ENCODE measurements at places on chromosomes 2 and 18.
A peak's percentile ranks its signal among the peaks of the same experiment; 100 is the strongest.

DNA sequence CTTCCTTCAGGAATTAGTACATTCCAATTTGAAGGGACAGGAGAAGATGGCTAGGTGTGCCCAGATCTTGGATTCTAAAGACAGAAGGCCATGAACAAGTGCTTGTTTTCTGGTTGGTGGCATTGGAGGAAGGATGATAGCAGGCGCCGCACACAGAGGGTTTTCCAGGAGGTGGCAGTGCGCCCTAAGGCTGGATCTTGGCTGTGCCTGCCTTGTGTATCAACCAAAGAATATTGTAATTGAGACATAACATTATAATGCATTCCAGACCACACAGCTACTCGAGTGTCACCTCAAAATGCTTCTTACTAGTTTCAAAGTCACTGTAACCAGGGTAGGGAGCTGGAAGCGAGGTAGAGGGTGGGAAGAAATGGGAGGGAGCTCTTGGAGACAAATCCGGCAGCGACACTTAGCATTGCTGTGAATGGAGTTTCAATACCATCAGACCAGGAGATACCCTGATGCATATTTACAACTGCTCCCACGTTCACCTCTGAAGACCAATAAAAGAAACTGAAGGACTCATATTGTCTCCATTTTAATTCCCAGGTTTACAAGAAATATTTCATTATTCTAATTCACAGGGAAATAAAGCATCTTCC, 42.5 kb downstream of the CPO start:
- peak; percentile 48 for DNase-seq

GRCh38 chr2:156437931-156438410, 1.8 kb downstream of the GPD2 start:
- DNase-seq: no peak

GRCh38 chr2:227853204-227853629, 18.2 kb upstream of the DAW1 start:
- no peak for DNase-seq

DNA sequence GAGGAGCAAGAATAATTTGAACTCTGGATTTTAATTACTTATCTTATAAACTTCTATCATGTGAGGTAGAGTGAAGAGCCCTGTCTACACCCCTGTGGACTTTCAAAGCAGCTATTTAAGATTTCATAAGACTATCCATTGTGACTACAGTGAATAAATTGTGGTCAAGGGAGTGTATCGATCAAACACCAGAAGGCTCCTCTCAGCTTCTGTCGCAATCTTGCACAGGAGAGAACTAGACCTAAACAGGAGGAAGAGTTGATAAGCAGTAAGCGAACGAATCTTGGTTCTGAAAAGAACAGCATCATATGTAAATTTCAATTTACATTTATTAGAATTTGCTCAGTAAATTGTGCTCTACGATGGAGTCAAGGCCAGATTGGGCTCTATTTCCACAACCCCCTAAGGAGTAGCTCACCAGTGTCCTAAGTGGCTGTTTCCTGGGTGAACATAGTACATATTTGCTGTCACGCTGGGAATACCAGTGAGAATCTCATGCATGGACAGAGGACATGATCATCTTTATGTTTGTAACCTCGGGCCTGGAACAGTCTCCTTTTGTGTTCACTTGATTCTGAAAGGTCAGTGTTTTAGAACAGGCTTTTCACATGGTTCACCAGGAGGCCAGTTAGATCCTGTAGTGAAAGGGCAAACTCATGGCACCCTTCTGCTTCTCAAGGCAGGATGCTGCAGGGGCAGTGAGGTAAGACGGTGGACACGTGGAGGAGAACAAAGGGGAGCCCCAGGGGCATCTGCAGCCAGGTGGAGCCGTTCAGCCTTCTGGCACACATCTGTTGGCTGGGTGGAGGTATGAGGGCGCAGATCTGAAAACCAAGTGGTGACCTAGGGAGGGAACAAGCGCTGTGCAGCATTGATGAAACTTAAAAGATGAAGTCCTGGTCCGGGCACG, 33.3 kb downstream of the NPAS2 start:
- DNase-seq: no peak

DNA sequence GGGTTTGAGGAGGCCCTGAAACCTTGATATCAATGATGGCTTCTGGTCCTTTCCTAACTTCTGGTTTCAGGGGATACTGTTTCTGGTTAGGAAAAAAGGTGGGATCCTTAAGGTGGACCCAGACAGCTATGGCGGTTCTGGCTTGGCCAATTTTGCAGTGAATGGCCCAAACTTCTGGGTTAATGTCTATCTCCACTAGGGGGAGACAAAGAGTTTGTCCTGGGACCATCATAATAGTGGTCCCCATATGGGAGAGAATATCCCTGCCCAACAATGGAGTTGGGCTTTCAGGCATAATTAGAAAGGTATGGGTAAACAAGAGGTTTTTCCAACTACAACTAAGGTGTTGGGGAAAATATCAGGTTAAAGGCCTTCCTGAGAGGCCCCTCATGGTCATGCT, 273.5 kb downstream of the CALCRL start:
- DNase-seq: peak; percentile 7

DNA sequence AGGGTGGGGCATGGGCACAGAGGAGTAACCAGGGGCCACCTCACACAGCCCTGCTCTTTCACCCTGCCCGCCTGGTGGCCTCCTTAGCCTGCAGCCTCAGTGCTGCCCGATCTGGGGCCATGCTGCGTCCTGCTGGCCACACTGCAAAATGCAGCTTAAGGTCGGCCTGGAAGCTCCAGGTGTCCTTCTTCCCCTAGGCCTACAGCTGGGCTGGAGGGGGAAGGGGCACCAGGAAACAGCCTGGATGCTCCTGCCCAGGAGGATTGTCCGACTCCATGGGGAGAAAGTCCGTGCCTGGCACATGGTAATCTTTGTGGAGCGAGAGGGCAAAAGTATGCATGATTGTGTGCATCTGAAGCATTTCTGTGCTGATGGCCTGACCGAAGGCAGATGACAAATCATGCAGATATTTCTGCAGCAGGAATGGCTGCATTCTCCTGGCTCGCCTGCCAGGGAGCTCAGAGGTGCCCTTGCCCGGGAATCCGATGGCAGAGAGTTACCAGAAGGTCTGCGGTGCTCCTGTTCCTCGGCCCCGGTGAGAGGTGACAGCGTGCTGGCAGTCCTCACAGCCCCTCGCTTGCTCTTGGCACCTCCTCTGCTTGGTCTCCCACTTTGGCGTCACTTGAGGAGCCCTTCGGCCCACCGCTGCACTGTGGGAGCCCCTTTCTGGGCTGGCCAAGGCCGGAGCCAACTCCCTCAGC, 12.8 kb upstream of the ALPP start:
- DNase-seq: peak; percentile 29

DNA sequence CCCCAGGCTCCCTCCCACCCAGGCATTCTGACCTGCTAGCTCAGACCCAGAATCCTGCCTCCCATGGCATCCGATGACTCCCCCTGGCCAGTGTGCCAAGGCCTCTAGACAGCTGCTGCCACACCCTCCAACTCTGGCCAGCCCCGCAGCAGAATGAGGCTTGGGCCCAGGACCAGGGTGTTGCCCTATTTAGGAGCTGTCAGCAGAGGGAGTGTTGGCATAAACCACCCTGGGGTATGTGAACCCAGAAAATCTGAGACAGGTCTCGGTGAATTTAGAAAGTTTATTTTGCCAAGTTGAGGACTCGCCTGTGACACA, 134.3 kb downstream of the KLHL29 start:
- no peak for DNase-seq
